ENCODE measurements at places on chromosomes 4 and X.

DNA sequence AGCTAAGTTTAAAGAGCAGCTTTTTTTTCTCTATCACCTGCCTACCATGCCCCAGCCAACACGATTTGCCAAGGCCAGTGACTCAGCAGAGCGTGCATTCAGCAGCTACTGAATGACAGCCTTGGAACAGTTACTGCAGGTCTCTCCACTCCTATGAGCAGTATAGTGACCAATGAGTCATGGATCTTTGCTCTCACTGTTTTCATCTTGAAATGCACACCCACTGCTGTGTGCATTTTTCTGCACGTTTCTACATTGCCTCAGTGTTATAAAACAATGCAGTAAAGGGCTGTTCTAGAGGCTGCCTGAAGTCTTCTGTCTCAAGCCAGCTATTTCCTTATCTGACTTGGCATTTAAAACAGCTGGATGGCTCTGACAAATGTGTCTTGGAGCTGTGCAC lies 66.0 kb upstream of the C4orf54 start:
- DNase-seq = peak; percentile 75

- no peak for DNase-seq
Measured at GRCh38 chr4:148469938-148470337, 27.7 kb upstream of the NR3C2 start.

DNA sequence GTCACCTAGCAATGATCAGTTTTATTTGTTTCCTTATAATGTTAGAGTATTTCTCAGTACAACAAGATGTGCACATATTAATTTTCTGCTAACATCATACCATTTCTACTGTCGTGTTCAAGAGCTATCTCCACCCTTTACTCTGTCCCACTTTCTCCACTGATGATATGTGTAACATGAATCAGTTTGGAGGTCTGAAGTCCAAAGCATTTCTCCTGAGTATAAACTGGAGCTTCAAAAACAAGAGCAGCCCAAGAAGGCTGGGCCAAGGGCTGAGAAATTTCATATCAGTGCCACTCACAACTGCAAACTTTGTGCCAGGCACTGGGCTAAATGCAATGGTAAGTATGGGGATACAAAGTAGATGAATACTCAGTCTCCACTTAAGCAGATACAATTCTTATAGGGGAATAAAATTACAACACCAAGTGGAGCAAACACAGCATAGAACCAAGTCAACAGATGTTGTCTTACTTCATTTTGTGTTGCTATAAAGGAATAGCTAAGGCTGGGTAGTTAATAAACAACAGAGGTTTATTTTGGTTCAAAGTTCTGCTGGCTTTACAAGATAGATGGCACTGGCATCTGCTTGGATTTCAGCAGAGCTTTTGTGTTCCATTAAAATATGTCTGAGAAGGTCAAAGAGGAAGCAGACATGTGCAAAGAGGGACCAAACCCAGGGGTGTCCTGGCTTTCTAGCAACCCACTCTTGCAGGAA lies 44.2 kb downstream of the AMELX start:
- DNase-seq = no peak

DNA sequence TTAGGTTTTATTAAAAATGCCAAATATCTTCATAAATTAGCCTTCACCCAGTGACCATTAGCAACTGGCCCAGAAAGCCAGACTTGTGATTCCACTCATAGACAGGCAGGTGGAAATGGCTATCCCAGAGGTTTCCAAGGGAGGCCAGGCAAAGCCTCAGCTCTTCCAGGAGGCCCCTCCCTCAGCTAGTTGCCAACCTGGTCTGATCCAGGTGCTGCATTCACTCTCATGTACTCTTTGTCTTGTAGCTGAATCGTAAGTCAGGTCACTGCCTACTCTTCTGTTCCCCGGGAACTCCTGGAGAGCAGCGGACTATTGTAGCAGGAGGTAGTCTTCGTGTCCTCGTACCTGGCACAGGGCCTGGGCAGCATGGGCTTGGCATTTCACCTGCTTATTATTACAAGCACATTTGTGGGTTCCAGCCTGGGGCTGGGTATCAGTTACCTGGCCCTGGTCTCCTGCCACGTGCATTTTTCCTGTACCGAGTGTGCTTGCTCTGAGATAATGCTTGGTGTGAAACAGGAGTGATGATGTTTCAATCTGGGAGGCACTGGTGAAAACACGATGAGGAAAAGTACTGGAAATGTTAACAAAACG lies 101.6 kb downstream of the FAM193A start:
- no peak for DNase-seq

Data from heart left ventricle (tissue), 16 donors.